Transverse colon (tissue), 4 donors: ENCODE measurements at places on chromosomes 4 and X.

GRCh38 chrX:7269991-7270390, 122.0 kb upstream of the PUDP start:
- H3K36me3 ChIP-seq, result no peaks in the 10 kb centered on the region
- no peak for DNase-seq
- no peak overlapping the region for H3K27ac ChIP-seq
- H3K4me3 ChIP-seq, result no peak overlapping the region
- no peaks in the 10 kb centered on the region for H3K27me3 ChIP-seq

DNA sequence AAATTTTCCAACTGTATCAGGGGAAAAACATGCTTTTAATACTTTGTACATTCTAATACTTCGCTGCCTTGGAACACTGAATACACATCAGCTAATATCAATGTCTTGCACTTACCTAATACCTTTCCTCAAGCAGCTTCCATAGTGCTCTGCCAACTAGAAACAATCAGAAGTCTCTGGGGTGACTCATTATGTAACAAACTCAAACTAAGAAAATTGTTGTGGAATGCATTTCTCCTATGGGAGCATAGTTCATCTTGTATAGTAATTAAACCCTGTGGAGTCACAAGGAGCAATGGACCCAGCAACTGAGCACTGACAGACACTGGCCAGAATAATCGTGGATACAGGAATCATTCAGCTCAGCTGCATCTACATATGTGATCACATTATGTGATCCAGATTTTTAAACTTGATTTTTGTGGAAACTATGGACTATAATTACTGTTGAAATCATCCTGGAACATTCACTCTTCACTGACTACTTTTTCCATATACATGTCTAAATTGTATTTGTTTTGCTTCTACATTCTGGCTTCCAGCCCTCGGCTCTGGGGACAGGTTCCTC, 496.9 kb downstream of the TMA16 start:
- DNase-seq, result no peak
- H3K4me3 ChIP-seq, result no peak overlapping the region
- no peak overlapping the region for H3K27ac ChIP-seq
- no peaks in the 10 kb centered on the region for H3K4me1 ChIP-seq

GRCh38 chr4:130722361-130722760, 1626.4 kb downstream of the C4orf33 start:
- H3K4me1 ChIP-seq, result no peaks in the 10 kb centered on the region
- DNase-seq, result no peak
- H3K27me3 ChIP-seq, result no peaks in the 10 kb centered on the region

DNA sequence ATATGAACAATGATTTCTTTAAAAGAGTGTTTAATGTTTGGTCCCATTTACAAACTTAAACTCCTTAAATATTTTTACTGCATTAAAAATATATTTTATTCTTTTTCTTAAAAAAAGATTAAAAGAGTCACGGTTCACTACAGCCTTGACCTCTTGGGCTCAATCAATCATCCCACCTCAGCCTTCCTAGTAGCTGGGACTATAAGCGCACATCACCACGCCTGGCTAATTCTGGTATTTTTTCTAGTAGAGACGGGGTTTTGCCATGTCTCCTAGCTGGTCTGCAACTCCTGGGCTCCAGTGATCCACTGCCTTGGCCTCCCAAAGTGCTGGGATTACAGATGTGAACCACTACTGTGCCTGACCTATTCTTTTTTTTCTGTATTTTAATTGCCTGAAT, 104.7 kb upstream of the TLR2 start:
- DNase-seq, result no peak
- no peak overlapping the region for H3K4me3 ChIP-seq
- no peak overlapping the region for H3K27ac ChIP-seq
- H3K4me1 ChIP-seq, result peaks cover 21% of the 10 kb centered on the region
